ENCODE measurements at places on chromosomes 2 and 18. TPM values are rescaled to one million over a fixed set of nuclear protein-coding genes. Genes with fewer than 3 reads are reported as not detected.

NYAP2 gene
- not detected for total RNA-seq

CYP27C1 gene
- total RNA-seq = not detected

TCF23 gene
- not detected for total RNA-seq

ATP6V1B1 gene
- total RNA-seq = not detected
